Stimulated activated CD8-positive, alpha-beta memory T cell treated with anti-CD3 and anti-CD28 coated beads, Interleukin-4, amount 100 ng/mL, for 4 hours (primary cell): ENCODE measurements at places on chromosomes 7 and 10.
A peak's percentile ranks its signal among the peaks of the same experiment; 100 is the strongest.

- no peak for DNase-seq
These were observed 76.0 kb downstream of the HIP1 start for GRCh38 chr7:75662579-75663301.

- DNase-seq, result peak; percentile 31
These were observed 95.4 kb downstream of the ELMO1 start for GRCh38 chr7:37352974-37353948.

DNA sequence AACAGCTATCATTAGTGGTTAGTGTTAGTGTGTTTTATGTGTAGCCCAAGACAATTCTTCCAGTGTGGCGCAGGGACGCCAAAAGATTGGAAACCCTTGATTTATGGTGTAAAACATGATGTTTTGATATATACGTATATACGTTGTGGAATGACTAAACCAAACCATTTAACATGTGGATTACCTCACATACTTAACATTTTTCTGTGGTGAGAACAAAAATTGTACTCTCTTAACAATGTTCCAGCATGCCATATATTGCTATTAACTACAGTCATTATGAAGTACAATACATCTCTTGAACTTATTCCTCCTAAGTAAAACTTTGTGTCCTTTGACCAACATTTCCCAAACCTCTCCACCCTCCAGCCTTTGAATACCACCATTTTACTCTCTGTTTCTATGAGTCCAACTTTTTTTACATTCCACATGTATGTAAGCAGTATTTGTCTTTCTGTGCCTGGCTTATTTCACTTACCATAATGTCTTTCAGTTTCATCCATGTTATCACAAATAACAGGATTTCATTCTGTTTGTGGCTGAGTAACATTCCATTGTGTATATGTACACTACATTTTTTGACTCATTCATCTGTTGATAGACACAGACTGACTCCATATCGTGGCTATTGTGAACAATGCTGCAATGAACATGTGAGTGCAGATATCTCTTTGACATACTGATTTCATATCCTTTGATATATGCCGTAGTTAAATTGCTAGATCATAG, 42.2 kb upstream of the MAGI2 start:
- no peak for DNase-seq

- no peak for DNase-seq
These were observed 23.3 kb upstream of the GFRA1 start for GRCh38 chr10:116296291-116296721.

DNA sequence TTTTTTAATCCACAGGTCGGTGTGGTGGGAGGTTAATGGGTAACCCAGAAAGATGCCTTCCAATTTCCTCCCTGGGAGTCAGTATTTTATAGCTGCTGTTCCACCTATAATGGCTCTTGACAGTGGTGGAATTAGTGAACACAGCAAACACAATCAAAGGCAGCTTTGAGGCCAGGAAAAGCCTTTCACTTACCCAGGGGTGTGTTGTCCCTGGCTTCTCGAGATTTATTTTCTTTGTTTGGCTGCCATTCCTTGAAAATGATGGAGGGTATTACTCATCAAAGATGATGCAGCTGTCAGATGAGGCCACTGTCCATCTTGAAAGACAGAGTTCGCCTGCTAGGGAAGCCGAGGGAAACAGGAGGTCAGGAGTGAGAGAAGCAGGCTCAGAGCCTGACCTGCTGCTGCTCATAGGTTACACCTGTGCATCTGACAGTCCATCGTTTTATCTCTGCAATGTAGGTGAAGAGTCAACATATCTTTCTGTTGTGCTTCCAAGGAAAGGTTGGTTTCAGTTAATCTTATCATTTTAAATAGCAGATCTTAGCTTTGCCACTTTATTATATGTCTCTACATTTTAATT, 221.6 kb downstream of the XPNPEP1 start:
- no peak for DNase-seq

DNA sequence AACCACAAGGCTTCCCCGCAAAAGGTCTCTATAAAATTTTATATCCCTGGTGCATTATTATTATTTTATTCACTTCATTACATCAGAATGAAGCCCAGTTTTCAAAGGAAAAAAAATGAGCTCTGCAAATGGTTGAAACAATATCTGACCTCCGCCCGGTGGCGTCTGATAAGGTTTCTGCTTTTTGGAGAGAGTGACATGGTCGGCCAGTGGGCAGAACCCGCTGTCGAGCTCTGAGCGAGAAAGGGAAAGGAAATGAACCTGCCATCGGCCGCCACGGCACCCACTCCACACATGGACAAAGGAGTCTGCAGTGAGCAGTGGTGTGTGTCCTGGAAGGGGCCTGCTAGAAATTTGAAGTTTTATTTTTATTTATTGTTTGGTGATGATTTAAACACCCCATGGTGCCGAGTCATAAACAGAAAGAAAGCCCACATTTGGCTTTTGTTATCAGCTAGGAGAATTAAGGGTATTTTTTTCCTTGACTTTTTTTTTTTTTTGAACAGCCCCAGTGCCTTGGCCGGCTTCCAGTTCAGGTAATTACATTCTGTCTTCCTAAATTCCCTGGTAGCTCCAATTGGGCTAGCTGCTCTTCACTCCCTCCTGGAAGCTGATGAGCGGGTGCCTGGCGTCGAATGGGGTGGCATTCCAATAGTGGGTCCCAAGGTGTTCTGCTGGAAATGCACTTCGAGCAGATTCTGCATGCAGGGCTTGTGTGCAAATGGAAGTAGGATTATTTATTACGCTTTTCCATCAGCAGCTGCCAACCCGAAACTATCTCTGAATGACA, 149.4 kb upstream of the MKI67 start:
- no peak for DNase-seq

DNA sequence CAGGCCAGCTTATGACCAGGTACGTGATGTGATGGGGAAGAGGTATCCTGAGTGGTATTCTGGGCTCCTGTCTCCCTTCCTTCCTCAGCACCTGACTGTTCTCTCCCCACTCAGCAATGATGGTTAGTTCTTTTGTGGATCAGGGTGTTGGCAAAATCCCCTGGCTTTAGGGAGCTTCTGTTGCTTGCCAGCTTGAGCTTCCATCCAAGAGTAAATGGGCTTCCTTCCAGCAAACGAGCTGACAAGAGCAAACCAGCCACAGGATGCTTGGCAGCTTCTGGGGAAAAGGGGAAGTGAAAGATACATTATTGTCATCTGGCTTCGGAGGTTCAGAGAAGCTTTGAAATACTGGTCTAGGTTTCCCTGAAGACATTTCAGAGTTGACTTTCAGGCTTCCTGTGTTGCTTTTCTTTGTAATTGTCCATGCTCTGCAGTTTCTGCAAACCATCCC, 5.2 kb downstream of the DUSP5 start:
- DNase-seq, result no peak

- no peak for DNase-seq
These were observed 504.4 kb downstream of the LRMDA start for GRCh38 chr10:75935650-75936400.

DNA sequence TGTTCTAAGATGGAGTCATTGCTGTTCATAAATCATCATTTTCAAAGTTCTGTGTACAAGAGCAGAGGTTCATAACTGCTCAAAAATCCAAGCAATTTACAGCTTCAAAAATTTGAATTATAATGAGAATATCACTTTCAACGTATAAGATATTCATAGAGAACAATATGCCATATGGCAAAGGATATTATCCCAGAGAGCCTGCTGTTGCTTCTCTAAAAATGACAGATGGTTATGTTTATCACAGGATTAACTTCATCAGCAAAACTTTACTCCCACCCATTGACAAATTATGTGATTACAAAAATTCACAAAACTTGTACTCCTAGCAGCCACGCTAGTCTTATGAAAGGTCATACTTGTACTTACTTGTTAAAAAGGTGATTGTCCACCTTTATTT, 105.1 kb downstream of the PIP4K2A start:
- no peak for DNase-seq

GRCh38 chr7:36227223-36227622, 74.2 kb downstream of the EEPD1 start:
- no peak for DNase-seq

DNA sequence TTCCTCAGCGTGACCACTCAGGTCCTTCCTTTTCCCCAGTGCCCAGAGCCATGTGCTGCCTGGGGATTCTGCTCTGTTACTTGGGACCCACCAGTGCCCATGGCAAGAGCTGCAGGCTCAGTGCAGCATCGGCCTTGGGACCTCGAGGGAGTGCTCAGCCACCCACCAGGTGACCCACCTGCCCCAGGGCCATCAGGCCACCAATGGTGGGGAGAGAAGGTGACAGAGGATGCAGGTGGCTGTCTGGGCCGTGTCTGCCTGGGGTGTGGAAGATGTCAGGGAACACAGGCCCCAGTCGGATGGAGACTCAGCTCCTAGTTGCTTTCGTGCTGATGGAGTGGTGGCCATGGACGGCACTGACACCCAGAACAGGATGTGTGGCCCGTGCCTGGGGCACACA, 104.7 kb upstream of the FAM20C start:
- no peak for DNase-seq

DNA sequence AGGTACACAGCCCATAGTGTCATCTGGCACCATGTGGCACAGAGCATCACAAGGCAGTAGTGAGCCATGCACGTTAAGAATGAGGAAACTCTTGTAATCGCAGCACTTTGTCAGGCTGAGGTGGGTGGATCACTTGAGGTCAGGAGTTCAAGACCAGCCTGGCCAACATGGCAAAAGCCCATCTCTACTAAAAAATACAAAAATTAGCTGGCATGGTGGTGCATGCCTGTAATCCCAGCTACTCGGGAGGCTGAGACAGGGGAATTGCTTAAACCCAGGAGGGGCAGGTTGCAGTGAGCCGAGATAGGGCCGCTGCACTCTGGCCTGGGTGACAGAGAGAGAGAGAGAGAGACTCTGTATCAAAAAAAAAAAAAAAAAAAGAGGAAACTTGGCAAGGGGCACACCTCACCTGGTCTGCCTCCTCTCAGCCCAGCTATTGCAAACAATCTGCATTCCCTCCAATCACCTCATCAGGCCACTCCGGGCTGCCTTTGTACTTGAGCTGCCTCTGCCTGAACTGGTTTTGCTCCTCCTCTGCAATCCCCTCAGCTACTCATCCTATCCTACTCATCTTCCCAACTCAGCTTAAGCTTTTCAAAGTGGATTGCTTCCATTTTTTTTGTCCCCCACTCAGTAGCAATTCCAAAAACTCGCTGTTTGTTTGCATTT, 46.0 kb upstream of the OPTN start:
- DNase-seq, result no peak

GRCh38 chr7:2024567-2024918, 208.2 kb downstream of the MAD1L1 start:
- DNase-seq, result no peak

DNA sequence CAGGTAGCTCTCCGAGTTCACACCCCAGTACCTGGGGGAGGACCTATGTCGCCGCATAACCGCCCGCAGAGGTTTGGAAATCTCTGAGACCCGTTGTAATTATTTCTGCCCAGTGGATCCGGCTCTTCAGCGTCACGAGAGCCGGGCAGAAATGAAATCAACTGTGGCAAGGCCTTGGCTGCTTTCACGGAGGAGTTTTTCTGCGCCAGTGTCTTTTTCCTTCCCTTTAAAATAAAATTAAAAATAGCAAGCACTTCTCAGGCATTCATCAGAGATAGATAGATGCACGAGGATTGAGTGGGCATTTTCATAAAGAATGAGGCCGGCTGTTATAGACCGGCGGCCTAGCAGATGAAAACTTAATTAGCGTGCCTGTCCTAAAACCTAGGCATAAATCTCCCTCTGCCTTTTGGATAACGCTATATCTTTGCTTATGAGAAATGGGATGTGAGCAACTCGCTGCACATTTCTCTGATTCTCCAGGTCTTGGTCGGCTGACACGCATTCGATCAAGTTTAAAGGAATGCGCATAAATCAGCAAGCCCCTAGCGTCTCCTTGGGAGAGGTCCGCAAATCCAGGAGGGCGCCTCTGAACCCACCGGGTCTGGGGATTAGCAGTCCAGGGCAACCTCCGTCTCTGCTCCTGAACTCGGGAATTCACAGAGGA, 6.4 kb downstream of the HOXA13 start:
- DNase-seq, result no peak

- DNase-seq, result no peak
These were observed 396.7 kb downstream of the EXOC4 start for GRCh38 chr7:133649593-133649992.

GRCh38 chr10:91211675-91212074, 8.8 kb upstream of the PCGF5 start:
- DNase-seq, result no peak

DNA sequence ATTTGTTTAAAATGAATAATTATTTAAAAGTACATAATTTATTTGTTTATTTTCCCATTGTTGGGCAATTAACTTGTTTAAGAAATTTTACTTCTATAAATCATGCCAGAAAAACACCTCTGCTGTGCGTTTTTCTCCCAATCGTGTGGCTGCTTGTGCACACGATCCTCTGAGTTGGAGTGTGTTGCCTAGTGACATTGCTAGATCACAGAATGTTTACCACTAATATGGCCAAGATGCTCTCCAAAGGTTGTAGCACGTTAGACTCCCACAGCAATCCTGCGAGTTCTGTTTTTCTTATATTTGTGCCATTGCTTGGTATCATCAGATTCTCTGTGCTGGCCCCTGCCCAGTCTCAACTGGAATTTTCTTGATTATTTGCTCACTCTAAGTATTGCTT, 207.1 kb upstream of the ADCY1 start:
- DNase-seq, result no peak

GRCh38 chr10:1672001-1672781, 65.1 kb downstream of the ADARB2 start:
- DNase-seq, result no peak

GRCh38 chr7:155815332-155816191, 3.3 kb upstream of the SHH start:
- peak; percentile 16 for DNase-seq

DNA sequence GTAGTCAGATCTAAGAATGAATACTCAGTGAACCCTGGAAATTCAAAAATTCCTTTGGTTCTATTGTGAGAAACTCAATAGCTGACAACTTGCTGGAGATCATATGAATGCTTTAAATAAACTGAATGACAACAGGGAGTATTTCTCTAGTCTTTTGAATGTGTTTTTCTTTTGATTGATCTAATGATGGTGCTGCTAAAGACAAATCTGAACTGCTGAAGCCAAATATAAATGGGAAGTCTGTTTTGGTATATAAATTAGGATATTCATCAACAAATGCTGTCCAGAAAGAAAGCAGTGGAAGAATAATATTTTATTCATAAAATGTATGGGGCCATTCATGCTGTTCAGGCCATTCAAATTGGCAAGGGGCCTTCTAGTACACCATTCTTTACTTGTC, 79.4 kb downstream of the ITGB1 start:
- DNase-seq, result no peak

DNA sequence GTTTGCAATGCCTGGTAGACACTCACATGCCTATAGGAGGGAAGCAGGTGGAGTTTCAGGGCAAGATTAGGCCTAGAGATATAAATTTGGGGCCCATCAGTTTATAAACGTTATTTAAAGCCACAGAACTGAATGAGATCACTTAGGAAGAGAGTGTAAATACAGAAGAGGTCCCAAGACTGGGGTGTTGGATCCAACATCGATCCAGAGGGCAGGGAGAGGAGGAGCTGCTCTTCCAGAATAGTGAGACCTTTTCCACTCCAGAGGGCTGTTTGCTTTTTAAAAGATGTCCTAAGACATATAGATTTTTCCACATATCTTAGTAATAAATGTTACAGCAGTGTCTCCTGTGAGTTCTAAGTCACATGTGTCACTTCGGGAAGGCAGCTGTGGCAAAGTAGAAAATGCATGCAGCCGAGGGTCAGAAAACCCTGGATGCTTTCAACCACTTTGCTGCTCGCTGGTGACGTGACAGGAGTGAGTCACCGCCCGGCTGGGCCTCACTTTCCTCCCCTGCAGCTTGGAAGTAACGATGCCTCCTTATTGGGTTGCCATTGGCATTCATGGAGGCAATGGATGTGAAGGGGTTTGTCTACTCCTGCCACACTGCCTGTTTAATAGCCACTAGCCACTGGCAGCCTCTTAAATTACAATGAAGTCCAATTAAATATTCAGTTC, 95.4 kb downstream of the TRIL start:
- no peak for DNase-seq
